Mesothelial cell of epicardium (in vitro differentiated cells): ENCODE measurements at places on chromosomes 12 and 14. TPM values are rescaled to one million over a fixed set of nuclear protein-coding genes. Genes with fewer than 3 reads are reported as not detected.

Gene GZMB
- total RNA-seq = not detected in 3 replicates

- peaks cover 1% of the 10 kb centered on the region for H3K36me3 ChIP-seq
- no peak for DNase-seq
- no peaks in the 10 kb centered on the region for H3K4me1 ChIP-seq
- no peak overlapping the region for H3K4me3 ChIP-seq
- no peaks in the 10 kb centered on the region for H3K27me3 ChIP-seq
- no peak overlapping the region for H3K27ac ChIP-seq
Measured at GRCh38 chr14:71155743-71156142, 248.5 kb downstream of the PCNX1 start.

Gene SLC25A47
- 0.14 TPM in 1 of 3 replicates, not detected in the others for total RNA-seq

- no peak overlapping the region for H3K27ac ChIP-seq
- DNase-seq = no peak
- no peaks in the 10 kb centered on the region for H3K27me3 ChIP-seq
Measured at GRCh38 chr14:91875525-91876286, 8.4 kb upstream of the TC2N start.

Gene TAS2R20
- total RNA-seq = 3.8 to 5.0 TPM (median 4.8 TPM) in 3 replicates

DNA sequence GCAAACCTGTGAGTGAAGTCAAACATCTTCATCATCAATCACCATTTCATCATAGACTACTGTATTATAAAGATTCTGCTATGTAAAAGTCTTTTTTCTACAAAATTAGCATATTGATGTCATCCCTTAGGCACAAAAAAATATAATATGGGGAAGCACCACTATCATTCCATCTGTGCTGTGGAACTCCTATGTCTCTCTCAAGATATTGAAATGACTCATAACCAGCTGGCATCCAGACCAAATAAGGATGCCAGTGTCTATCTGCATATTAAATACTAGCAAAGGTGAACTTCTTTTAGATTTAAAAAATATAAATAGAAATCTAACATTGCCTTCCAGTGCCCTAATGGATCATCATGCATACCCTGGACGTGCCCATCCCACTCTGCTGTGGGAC lies 17.9 kb upstream of the DCAF5 start:
- no peaks in the 10 kb centered on the region for H3K36me3 ChIP-seq
- no peak overlapping the region for H3K27ac ChIP-seq

Gene SSTR1
- total RNA-seq = not detected in 3 replicates

GRCh38 chr14:83291714-83292113 lies 1758.1 kb upstream of the SEL1L start:
- no peaks in the 10 kb centered on the region for H3K27me3 ChIP-seq
- H3K4me1 ChIP-seq = peaks cover 12% of the 10 kb centered on the region
- no peak for DNase-seq
- no peak overlapping the region for H3K27ac ChIP-seq
- peaks cover 2% of the 10 kb centered on the region for H3K36me3 ChIP-seq
- H3K4me3 ChIP-seq = no peak overlapping the region

DNA sequence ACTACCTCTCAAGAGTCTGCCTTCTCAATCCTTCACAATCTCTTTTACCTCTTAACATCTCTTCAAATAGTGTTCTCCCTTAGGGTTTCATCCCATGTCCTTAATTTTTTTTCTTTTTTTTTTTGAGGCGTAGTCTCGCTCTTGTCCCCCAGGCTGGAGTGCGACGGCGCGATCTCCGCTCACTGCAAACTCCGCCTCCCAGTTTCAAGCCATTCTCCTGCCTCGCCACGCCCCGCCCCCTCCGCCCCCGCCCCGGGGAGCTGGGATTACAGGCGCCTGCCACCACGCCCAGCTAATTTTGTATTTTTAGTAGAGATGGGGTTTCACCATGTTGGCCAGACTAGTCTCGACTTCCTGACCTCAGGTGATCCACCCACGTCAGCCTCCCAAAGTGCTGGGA lies 7.0 kb upstream of the BCAT1 start:
- peaks cover 20% of the 10 kb centered on the region for H3K4me1 ChIP-seq
- no peak for DNase-seq
- H3K36me3 ChIP-seq = no peaks in the 10 kb centered on the region
- no peak overlapping the region for H3K4me3 ChIP-seq
- no peaks in the 10 kb centered on the region for H3K27me3 ChIP-seq

DNA sequence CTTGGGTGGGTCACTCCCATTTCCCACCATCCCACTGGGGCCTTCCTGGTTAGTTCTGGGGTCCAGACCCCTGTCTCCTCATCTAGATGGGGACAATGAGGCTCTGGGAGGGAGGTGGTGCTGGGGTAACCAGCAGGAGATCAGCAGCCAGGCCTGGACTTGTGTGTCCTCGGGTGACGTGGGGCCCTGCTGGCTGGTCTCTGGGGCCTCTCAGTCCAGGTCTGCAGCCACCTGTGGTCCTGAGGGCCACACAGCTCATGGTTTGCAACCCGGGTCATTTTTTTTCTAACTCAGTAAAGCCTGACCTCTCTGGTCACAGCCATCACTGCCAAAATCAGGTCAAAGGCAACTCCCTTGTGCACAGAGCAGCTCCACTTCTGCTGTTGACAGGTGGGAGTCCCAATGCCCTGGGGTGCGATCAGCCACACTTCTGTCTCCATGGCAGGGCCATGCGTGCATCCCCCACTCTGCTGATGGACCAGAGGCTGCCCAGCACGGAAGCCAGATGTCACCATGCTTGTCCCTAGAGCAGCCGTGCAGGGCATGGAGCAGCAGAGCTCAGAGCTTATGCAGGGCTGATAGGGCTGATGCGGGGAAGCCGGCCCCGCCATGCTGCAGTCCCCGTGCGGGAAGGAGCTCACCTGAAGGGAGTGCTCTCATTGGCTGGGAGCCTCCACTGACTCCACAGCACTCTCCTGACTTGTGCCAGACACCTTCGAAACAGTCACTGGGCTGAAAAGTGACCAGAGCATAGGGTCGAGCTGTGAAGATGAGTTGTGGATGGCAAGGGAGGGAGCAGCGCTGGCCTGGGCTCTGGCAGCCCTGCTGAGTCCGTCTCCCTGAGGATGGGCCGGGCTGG lies 250.9 kb downstream of the ADGRD1 start:
- peaks cover 16% of the 10 kb centered on the region for H3K27me3 ChIP-seq
- H3K27ac ChIP-seq = no peak overlapping the region
- no peak overlapping the region for H3K4me3 ChIP-seq
- no peaks in the 10 kb centered on the region for H3K36me3 ChIP-seq

DNA sequence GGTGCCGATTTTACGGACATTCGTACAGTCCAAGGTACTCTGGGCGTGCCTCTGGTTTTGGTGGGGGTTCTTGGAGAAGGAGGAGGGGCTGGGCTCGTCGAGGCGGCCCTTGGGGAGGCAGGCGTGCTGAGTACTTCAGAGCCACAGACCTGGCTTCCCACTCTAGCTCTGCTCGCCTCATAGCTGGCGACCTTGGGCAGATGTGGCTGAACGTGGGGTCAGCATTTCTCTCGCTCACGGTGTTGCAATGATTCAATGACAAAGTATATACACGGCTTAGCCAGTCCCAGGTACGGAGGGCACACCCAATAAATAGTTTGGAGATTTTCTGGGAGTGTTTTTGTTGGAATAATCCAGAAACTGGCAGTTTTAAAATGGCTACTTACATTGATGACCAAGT lies 75.1 kb downstream of the FOXN4 start:
- DNase-seq = no peak
- no peaks in the 10 kb centered on the region for H3K27me3 ChIP-seq
- H3K27ac ChIP-seq = no peak overlapping the region

- no peaks in the 10 kb centered on the region for H3K36me3 ChIP-seq
- H3K4me3 ChIP-seq = no peak overlapping the region
- H3K27me3 ChIP-seq = no peaks in the 10 kb centered on the region
- H3K27ac ChIP-seq = peak overlapping the region; percentile 43
- peaks cover 9% of the 10 kb centered on the region for H3K4me1 ChIP-seq
Measured at GRCh38 chr14:104872469-104873341, 7.6 kb downstream of the CEP170B start.

DNA sequence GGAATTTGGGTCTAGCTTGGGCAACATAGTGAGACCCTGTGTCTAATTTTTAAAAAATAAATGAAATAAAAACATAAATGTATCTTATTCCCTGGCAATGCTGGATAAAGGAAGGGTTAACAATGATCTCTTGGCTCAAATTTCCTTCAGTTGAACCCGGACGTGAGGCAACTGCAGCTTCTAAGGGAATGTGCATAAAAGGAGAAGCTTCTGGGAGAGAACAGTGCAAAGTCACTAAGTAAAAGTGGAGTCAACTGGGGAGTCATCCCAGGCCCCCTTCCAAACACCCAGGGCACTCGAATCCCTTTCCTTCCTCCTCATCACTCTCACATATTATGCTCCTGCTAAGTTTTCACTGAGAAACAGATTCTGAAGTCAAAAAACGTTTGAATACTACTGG lies 147.3 kb downstream of the PPM1H start:
- no peaks in the 10 kb centered on the region for H3K36me3 ChIP-seq
- H3K4me3 ChIP-seq = no peak overlapping the region
- peaks cover 59% of the 10 kb centered on the region for H3K4me1 ChIP-seq

Gene CLEC1B
- total RNA-seq = 0.18 to 0.51 TPM (median 0.34 TPM) in 3 replicates

GRCh38 chr12:110670161-110670701 lies 18.7 kb downstream of the HVCN1 start:
- DNase-seq = no peak
- no peak overlapping the region for H3K27ac ChIP-seq
- H3K27me3 ChIP-seq = no peaks in the 10 kb centered on the region
- no peak overlapping the region for H3K4me3 ChIP-seq
- H3K36me3 ChIP-seq = peaks cover 14% of the 10 kb centered on the region
- H3K4me1 ChIP-seq = no peaks in the 10 kb centered on the region

DNA sequence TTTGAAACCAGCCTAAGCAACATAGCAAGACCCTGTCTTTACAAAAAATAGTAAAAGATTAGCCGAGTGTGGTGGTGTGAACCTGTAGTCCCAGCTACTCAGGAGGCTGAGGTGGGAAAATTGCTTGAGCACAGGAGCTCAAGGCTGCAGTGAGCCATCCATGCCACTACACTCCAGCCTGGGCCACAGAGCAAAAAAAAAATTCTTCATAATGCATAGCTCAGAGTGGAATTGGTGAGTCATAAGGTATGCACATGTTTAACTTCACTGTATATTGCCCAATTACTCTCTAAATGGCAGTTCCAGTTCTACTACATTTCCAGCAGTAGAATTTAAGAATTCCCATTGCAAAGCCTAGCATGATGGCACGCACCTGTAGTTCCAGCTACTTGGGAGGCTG lies 26.8 kb upstream of the CLIP1 start:
- H3K4me3 ChIP-seq = no peak overlapping the region
- H3K27me3 ChIP-seq = no peaks in the 10 kb centered on the region
- H3K4me1 ChIP-seq = peaks cover 3% of the 10 kb centered on the region
- no peaks in the 10 kb centered on the region for H3K36me3 ChIP-seq
- DNase-seq = no peak

DNA sequence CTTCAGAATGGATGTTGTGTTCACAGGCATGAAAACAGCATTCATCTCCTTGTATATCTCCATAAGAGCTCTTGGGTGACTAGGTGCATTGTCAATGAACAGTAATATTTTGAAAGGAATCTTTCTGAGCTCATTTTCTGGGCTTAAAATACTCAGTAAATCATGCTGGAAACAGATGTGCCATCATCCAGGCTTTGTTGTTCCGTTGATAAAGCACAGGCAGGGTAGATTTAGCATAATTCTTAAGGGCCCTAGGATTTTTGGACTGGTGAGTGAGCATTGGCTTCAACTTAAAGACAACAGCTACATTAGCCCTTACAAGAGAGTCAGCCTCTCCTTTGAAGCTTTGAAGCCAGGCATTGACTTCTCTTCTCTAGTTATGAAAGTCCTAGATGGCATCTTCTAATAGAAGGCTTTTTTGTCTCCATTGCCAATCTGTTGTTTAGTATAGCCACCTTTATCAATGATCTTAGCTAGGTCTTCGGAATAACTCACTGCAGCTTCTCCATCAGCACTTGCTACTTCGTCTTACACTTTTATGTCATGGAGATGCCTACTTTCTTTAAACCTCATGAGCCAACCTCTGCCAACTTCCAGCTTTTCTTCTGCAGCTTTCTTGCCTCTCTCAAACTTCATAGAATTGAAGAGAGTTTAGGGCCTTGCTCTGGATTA lies 79.6 kb upstream of the PSMA6 start:
- no peak overlapping the region for H3K27ac ChIP-seq
- no peaks in the 10 kb centered on the region for H3K27me3 ChIP-seq
- H3K4me1 ChIP-seq = peaks cover 15% of the 10 kb centered on the region
- peaks cover 2% of the 10 kb centered on the region for H3K36me3 ChIP-seq
- no peak overlapping the region for H3K4me3 ChIP-seq
- no peak for DNase-seq

GRCh38 chr12:131390412-131391334 lies 320.2 kb upstream of the SFSWAP start:
- no peak overlapping the region for H3K4me3 ChIP-seq

GRCh38 chr12:70049596-70050360 lies 193.5 kb upstream of the CNOT2 start:
- H3K4me3 ChIP-seq = no peak overlapping the region
- no peaks in the 10 kb centered on the region for H3K27me3 ChIP-seq
- peaks cover 18% of the 10 kb centered on the region for H3K4me1 ChIP-seq
- peak overlapping the region; percentile 13 for H3K27ac ChIP-seq
- H3K36me3 ChIP-seq = no peaks in the 10 kb centered on the region
- DNase-seq = no peak

GRCh38 chr12:1920971-1921370 lies 2.5 kb upstream of the CACNA2D4 start:
- no peak overlapping the region for H3K4me3 ChIP-seq
- H3K4me1 ChIP-seq = peaks cover 14% of the 10 kb centered on the region
- DNase-seq = no peak
- no peaks in the 10 kb centered on the region for H3K36me3 ChIP-seq

GRCh38 chr12:7512553-7512952 lies 9.0 kb upstream of the CD163 start:
- H3K4me3 ChIP-seq = no peak overlapping the region
- peaks cover 2% of the 10 kb centered on the region for H3K27me3 ChIP-seq
- DNase-seq = no peak
- no peaks in the 10 kb centered on the region for H3K4me1 ChIP-seq

DNA sequence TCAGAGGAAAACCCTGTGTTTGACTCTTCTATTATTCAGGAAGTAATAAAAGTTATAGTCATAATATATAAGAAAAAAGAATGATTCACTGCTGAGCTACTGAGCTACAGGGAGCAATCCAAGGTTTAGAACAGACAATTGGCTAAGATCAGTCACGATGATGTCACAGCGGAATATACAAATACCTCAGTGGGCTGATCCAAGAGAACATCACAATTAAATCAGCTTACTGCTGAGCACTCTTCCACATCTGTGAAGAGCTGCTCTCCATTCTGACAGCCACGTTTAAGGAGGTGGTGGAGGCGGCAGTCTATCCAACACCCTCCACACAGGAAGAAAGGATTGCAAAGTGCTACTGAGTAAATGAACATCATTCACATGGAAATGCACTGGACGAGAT lies 271.0 kb downstream of the APAF1 start:
- no peak overlapping the region for H3K27ac ChIP-seq
- H3K36me3 ChIP-seq = no peaks in the 10 kb centered on the region
- H3K4me1 ChIP-seq = peaks cover 2% of the 10 kb centered on the region

GRCh38 chr14:104800771-104801519 lies at the start of gene ZBTB42:
Gene ZBTB42 (plus strand): TSS chr14:104801101. CDS start chr14:104801198, 97 bp downstream.
- peak; percentile 60 for DNase-seq
- peaks cover 12% of the 10 kb centered on the region for H3K27me3 ChIP-seq
- H3K4me3 ChIP-seq = peak within 1 kb of the TSS; percentile 76

GRCh38 chr12:104680491-104680890 lies 223.7 kb downstream of the CHST11 start:
- DNase-seq = no peak
- no peaks in the 10 kb centered on the region for H3K36me3 ChIP-seq
- peaks cover 16% of the 10 kb centered on the region for H3K4me1 ChIP-seq
- H3K4me3 ChIP-seq = no peak overlapping the region
